ENCODE measurements at places on chromosomes 4 and X. TPM values are rescaled to one million over a fixed set of nuclear protein-coding genes. Genes with fewer than 3 reads are reported as not detected.

GRCh38 chr4:39621582-39621981, 17.1 kb downstream of the SMIM14 start:
- no peak for DNase-seq

GRCh38 chrX:106177106-106177981, 9.2 kb downstream of the PWWP3B start:
- DNase-seq, result no peak

- no peak for DNase-seq
These were observed 59.8 kb downstream of the SLC9A6 start for GRCh38 chrX:136045008-136045407.

DNA sequence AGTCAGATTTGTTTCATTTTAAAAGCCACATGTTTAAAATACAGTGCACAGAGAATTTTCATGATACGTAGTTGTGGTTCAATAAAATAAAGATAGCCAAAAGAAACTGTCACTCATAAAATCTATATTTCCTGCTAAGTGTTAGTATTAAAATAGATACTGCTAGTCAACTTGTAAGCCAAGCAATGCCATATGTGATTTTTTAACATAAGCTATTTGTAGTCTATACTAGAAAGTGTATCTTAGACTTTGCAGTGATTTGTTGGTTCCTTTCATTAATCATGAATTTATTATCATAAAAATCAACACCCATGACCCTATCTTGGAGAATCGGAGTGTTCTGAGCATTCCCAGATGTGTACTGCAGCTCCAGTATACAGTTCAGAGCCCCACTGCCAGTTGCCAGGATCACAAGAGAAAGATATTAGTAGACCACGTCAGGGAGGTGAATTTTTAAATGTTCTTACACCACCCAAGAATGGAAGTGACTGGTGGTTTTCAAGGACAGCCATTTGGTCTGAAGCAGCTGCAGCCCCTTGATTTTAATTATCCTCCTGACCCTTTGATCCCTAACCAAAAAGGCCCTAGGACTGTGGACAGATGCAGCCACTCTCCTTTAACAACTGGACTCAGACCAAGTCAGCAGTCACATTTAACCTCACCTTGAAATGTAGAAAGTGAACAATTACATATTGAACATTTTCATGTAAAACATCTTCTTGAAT, 163.1 kb downstream of the PALLD start:
- DNase-seq, result no peak

DNA sequence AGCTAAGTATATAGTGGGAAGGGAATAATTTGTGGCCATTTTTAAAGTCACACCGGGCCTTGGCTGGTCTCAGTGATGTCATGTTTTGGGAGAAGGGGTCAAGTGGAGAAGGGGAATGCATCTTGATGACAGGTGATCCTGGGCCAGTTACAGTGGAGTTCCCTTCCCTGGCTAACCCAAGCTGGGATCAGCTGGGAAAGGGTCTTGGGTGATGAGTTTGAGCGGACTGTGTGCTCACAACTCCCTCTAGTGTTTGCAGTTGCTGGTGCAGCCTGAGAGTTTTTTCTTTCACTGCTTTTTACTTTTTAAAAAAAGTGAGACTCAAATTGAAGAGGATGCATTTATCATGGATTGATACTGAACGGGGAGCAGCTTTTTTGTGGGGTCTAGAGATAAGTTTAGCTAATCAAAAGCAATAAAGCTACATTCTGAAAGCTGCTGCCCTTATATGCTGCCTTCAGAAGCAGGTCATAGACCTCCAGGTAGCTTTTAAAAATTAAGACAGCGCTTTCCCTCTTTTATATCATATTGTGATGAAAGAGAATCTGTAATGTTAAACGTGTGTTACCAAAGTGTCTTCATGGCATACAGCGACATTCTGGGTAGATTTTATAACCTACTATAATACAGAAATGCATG, 164.7 kb downstream of the DCLK2 start:
- DNase-seq, result peak; percentile 45

GRCh38 chrX:94961730-94962129, 1287.7 kb downstream of the FAM133A start:
- DNase-seq, result no peak

DNA sequence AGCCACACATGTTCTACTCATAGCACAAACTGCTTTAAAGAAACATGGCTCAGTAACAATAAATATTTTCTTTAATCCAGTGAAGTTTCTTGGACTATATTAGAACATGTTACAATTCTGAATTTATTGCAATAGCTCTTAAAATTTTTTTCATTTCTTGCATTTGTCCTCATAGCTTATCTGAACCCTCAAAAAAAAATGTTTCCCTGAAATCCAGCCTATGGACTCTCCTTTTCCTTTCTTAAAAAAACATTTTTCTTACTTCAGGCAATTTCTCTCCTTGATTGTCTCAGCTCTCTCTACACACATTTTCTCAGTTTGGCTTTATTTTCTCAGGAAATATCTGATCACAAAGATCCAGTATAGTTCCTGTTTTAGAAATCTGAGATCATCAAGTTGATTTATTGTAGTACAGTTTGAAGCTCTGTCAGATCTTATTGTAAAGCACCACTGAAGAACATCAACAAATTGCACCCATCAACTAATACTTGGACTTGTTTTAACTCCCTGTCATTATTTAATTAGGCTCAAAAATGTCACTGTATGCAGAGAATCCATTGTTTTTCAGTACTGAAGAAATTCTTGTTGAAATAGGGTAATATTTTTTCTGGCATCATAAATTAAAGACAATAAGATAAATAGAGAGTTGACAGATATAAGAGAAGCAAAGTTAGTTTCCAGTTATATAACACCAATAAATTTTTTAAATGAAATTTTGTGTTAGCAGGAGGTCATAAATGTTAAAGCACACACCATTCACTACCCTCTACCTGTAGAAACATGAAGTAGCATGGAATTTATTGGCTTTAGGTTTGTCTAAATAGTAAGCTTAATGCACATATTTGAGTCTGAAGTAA, 317.7 kb downstream of the ARHGAP24 start:
- no peak for DNase-seq

DNA sequence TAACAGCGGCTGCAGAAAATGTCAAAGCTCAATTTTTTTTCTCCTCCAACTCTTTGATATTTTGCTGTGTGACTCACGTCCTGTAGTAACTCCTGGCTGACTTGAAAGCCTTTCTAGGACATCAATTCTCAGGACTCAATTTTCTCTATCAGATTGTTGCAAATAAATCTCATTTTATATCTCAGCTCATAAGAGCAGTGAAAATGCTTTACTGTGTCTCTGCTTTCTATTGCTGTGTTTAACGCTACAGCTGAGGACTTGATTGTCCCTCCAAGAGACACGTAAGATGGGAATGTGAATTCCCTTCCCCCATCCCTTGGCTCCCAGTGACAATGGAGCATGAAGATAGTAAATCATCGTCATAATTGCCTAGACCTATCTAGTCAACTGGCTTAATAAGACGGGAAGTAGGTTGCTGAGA, 20.5 kb upstream of the CBR4 start:
- no peak for DNase-seq

DNA sequence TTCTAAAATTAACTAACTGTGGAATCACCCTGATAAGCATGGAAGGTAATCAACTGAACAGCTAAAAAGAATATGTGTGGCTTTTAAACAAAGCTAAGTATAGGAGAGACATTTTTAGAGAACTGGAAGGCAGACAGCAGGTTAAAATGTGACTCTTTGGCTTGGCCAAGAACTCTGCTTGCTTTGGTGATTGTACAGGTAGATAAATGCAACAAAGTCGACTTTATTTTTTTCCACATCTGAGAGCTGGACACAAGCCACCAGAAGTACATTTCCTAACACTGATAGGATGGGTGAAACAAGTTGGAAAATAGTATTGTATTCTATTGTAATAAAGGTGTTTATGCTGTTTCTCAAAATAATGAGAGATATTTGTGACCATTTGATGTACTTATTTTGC, 84.1 kb downstream of the RBMX2 start:
- DNase-seq, result no peak

DNA sequence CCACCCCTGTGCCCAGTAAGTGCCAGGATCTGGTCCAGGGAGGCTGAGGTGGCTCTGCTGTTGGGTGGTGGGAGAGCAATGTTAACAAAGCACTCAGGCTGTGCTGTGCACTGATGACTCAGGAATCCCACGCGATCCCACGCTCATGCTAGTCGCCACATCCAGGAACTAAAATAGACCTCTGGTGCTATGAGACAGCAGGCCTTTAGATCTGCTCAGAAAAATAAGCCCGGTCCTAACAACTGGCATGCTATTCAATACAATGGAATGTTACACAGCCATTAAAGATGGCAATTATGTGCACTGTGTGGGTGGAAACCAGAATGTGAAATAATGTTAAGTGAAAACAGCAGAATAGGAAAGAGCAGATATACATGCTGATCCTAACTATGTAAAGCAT, 26.0 kb downstream of the ARL13A start:
- DNase-seq, result no peak

- no peak for DNase-seq
These were observed 26.6 kb upstream of the LGI2 start for GRCh38 chr4:25057299-25057698.

- DNase-seq, result no peak
These were observed 181.6 kb upstream of the POU3F4 start for GRCh38 chrX:83326539-83326938.

DNA sequence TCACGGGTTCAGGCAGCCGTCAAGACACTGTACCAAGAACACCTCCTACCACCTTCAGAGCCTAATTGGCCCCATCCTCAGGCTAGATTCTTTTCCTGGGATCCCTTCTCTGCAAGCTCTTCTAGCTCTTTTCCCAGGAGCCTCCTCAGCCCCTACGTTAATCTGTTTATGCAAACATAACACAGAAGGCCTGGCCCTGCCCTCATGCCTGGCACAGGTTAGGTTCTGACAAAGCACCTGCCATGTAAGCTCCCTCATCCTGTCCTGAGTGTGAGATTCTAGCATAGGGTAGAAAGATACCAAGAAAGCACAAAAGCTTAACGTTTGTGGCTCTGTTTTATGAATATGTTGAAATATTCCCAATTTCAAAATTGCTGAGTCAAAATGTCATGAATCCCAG, 93.6 kb downstream of the IRF2 start:
- DNase-seq, result no peak

GRCh38 chrX:19057856-19058255, 64.4 kb downstream of the ADGRG2 start:
- no peak for DNase-seq

DNA sequence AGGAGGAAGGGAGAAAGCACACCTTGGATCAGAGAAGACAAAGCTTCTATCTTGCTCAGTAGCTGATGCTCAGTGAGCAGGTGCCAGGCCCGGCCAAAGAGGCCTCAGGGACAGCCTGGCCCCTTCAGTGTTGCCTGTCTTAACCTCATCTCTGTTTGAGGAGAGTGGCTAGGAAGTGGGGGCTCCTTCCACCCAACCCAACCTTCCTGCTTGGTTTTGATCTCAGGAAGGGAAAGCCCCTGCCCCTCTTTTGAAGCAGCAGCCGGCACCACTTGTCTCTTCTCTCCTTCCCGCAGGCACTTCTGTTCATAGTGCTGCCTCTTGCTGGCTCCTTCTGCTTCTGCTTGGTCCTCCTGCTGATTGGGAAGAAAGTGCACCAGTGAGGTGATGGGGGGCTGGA, 2.4 kb upstream of the AFF2 start:
- no peak for DNase-seq

GRCh38 chr4:113899271-113900070, 80.0 kb downstream of the ARSJ start:
- DNase-seq, result peak; percentile 23

- DNase-seq, result no peak
These were observed 361.2 kb downstream of the PCDH7 start for GRCh38 chr4:31081366-31081765.

Gene RTL9
- total RNA-seq, result not detected

Gene ARHGAP24
- total RNA-seq, result 141 TPM

Gene GAGE12E
- not detected for total RNA-seq

Gene PDCL2
- total RNA-seq, result not detected

Gene DDX53
- not detected for total RNA-seq

All from B cell (primary cell).